Activated CD8-positive, alpha-beta memory T cell treated with anti-CD3 and anti-CD28 coated beads, Interleukin-2, amount 50 U/mL, for 48 hours (primary cell): ENCODE measurements at places on chromosomes 11 and 22.

- no peak for DNase-seq
Measured at GRCh38 chr22:28053896-28054818, 135.1 kb upstream of the PITPNB start.

- DNase-seq, result no peak
Measured at GRCh38 chr11:67463680-67464410, 5.2 kb downstream of the TMEM134 start.

GRCh38 chr11:72908032-72908676 is 93.9 kb downstream of the ATG16L2 start:
- DNase-seq, result no peak

DNA sequence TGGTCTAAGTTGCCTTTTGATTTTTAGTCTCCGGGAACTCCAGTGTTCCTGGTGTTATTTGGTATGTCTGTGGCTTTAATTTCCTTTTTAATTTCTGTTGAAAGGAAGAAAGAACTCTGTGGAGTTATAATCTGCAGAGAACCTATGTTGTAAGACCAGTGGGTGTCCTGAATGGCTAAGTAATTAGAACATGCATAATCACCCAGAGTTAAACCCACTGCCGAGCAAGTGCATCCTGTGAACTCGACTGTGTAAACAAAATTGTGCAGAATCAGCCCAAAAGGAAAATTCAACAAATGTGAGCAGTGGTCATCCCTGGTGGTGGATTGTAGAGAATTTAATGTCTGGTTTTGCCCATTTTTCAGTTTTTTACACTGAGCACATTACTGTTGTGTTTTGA is 162.5 kb downstream of the COMMD9 start:
- no peak for DNase-seq

DNA sequence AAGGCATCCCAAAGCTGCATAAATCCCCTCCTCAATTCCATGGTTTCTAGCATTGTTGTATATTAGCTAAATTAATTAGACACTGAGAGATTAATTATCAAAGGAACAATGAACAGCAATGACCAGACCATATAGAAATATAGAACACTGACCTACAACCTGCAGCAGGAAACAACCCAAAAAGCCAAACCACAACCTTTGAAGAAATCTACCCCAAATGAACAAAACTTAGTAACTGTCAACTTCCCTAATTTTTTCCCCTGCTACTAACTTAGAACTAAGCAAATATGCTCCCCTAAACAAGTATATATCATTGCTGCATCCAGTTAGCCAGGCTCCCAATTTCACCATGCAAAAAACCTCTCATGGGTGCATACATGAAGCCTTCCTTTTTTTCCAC is 268.0 kb upstream of the ANO3 start:
- DNase-seq, result no peak

DNA sequence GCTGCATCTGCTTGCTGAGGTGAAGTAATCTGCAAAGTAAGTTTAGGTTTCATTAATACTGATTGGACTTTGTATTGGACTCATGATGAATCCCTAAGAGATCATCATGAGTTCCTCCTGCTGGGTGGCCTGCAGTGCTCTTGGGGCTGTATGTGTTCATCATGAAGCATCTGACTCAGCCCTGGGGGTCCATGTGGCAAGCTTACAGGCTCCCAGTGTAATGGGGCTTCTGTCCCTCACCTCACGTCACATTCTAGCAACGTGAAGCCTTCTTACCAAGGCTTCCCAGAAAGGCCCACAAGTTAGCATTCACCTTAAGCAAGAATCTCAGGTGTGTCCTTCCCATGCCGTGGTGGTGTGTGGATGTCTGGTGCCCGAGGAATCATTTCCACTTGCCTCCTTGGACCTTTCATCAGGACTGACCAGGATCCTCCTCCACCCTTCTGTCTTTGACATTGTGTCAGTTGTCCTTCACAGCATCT is 23.7 kb downstream of the CRKL start:
- no peak for DNase-seq

- DNase-seq, result no peak
Measured at GRCh38 chr11:72114570-72114969, 2.1 kb upstream of the ANAPC15 start.

DNA sequence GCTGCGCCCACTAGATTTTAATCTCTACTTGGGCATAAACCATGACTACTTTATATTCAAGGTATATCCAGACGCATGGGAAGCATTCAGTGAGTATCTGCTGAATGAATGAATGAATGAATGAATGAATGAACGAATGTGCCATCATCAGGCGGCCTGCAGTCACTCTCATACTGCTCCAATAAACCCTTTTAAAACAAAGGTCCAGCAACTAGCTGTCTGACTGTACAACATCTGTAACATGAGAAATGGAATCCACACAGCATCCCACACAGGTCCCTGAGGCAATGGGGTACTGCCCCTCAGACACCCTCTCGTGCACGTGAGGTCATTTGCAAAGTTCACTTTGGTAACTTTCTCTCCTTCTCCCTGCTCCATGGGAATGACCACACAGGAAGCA is 147.5 kb downstream of the LARGE1 start:
- no peak for DNase-seq

DNA sequence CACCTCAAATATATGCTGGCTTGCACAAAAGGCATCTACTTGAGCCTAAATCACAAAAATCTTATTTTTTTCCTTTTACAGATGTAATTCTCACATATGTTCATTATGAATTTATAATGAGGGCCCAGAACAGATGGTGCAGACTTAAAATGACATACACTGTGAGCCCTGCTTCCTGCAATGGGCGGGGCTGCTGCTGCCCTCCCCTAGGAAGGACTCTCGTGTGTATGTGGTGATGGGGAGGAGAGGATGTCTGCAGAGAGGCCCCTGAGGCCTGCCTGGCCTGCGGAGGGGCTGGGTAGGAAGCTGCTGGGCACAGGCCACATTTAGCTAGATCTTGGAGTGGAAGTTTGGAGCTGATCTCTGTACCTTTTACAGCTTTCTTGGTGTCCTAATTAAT is 233.4 kb upstream of the KIRREL3 start:
- DNase-seq, result no peak

- DNase-seq, result no peak
Measured at GRCh38 chr11:75792997-75793800, 21.8 kb upstream of the UVRAG start.

- DNase-seq, result peak; percentile 99
Measured at GRCh38 chr11:65422633-65423515, at the start of gene NEAT1. Gene NEAT1, plus strand, starts transcription at chr11:65422798.

DNA sequence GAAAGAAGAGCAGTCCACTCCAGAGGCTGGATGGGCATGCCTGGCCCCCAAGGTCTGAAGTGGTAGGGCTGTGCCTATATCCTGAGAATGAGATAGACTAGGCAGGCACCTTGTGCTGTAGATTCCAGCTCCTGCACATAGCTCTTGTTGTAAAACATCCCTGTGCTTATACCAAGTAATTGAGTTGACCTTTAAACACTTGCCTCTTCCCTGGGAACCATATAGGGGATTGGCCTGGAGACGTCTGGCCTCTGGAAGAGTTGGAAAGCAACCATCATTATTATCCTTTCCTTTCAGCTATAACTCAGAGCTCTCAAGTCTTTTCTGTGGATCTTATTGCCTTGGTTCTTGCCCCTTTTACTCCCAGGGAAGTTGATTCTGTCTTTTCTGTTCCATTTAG is 15.1 kb downstream of the LIMK2 start:
- no peak for DNase-seq

GRCh38 chr11:64094463-64095260 is 58.9 kb downstream of the FLRT1 start:
- DNase-seq, result no peak

- DNase-seq, result no peak
Measured at GRCh38 chr11:94804874-94805273, 36.7 kb downstream of the AMOTL1 start.

DNA sequence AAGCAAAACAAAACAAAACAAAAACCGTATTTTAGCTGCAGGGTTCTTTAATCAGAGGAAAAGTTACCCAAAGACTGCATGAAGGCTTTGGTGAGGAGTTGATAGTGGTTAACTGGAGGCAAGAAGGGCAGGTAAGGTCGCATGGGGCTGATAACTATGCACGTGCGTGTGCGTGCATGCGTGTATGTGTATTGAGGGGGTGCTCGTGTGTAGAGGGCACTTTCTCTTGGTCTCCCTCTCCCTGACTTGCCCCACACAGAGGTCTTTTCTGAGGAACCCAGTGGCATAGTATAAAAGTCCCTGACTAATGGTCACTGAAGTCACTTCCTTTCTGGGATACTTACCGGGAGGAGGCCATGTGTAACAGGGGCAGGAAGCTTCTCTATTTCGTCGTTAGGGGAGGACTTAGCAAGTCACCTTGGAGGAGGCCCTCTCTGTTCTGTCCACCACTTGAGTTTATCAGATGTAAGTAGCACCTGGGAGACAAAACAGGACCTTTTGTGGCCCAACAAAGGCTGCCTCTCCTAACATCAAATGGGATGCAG is 20.1 kb upstream of the FCHSD2 start:
- DNase-seq, result peak; percentile 29

DNA sequence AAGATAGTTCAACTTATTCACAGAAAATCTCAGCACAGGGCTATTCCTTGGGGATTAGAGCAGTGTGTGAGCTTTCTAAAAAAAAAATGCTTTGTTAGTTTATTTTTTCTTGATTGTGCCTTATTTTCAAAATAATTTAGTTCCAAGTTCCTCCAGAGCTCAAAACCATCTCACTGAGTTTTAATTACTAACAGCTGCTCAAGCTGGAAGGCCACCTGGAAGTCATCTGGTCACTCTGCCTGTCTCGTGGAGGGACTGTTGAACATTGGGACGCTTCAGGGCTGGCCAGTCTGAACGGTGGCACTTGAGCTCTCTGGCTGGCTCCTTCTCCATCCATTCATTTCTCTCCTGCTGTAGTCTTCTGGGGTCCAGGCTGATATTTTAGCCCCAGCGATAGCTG is 4.0 kb downstream of the OR51E1 start:
- DNase-seq, result no peak

- no peak for DNase-seq
Measured at GRCh38 chr22:29570456-29570855, 10.5 kb downstream of the NIPSNAP1 start.

GRCh38 chr11:115036406-115037180 is 358.3 kb downstream of the NXPE2 start:
- DNase-seq, result no peak

GRCh38 chr11:128625326-128625725 is 38.0 kb upstream of the ETS1 start:
- DNase-seq, result no peak

DNA sequence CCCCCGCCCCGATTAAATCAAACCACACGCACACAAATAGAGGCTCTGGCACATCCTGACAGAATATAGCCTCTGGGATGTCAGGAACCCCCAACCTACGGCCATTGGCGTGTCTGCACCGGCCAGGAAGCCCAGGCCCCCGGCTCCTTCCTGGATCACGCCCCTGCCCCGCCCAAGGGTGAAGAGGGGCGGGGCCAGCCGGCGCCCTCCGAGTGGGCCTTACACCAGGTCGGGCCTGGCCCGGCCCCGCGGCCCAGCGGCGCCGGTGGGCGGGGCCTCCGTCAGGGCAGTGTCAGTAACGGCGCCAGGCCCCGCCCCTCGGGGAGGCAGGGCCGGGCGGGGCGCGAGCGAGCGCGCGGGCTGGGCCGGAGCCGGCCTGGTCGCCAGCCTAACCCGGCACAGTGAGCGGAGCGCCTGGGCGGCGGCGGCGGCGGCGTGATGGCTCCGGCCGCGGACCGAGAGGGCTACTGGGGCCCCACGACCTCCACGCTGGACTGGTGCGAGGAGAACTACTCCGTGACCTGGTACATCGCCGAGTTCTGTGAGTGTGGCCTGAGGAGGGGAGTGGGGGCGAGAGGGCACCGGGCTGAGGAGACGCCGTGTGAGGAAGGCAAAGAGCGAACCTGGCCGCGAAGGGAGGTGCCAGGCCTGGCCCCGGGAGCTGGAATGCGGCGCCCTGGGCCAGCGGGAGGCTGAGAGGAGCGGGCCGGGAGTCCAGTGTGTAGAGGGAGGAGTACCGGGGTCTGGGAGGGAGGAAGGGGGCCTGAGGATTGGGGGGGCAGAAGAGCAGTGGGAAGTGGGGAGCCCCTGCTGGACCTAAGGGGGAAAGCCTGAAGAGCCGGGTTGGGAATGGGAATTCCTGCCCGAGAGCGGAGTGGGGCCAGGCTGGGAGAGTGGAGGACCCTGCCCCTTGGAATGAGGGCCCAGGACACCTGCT is at the start of gene ACER3:
ACER3 (plus strand) TSS at position 380 of the 937 bp plus-strand sequence; CDS start at position 439, 59 bp downstream.
- peak; percentile 95 for DNase-seq

DNA sequence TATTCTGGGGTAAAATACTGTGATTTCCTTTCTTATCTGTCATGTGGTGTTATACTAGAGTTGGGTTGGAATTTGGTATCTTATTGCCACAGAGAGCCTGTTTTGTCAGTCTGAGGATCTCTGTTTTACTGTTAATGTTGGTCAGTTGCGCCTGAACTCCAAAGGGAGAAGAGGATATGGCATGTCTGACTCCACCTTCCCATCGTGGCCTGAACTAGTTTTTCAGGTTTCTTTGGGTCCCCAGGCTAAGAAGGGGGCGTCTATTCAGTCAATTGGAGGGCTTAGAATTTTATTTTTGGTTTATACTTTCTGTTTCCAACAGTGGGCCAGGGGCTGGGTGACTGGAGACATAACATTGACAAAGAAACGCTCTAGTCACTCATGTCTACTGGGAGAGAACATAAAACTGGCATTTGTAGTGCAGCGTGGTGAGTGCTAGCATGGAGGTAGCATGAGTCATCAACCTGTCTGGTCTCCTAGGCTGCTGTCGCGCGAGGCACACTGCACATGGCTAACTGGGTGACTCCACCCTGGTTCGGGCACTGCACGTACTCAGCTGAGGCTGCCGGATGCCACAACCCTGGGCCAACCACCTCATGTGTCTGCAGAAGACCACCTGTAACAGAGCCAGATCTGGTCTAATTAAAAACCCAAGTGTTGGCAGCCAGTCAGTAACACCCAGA is 120.1 kb upstream of the OR9Q1 start:
- peak; percentile 61 for DNase-seq

- no peak for DNase-seq
Measured at GRCh38 chr22:21970037-21970799, 12.4 kb downstream of the TOP3B start.

- no peak for DNase-seq
Measured at GRCh38 chr11:125971618-125972017, 25.8 kb downstream of the VSIG10L2 start.

DNA sequence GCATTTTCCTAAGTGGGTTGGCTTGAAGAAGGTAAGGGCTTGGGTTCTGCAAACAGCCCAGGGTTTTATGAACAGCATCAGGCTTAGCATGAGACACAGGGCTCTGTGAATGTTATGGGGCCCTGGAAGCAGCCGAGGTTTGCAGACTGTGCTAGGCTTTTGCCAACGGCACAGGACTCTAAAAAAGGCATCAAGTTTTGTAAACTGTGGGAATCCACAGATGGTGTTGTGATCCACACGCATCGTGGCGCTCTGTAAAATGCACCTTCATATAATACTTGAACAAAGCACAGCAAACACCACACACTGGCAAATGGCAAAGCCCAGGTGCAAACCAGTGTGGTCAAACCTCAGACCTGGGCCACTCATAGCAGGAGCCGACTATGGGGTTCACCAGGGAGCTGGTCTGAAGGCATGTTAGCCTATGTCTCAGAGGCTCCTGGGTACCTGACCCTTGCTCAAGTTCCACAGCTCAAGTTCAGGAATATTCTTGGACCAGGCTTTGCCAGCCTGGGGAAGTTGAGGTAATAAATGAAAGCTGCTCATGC is 2.4 kb upstream of the SLCO2B1 start:
- no peak for DNase-seq

- DNase-seq, result no peak
Measured at GRCh38 chr11:87903345-87903744, 271.9 kb downstream of the RAB38 start.

- DNase-seq, result no peak
Measured at GRCh38 chr11:58926695-58927094, 12.6 kb upstream of the GLYATL1 start.
